Skeletal muscle tissue (tissue), 5 donors: ENCODE measurements at places on chromosomes 5 and 9. TPM values are rescaled to one million over a fixed set of nuclear protein-coding genes. Genes with fewer than 3 reads are reported as not detected.

SLCO6A1 gene
- total RNA-seq: 0.52 TPM

PTGES gene
- total RNA-seq: 12.5 TPM

NKD2 gene
- 1.6 TPM for total RNA-seq

LHX3 gene
- not detected for total RNA-seq

C9orf43 gene
- 0.52 TPM for total RNA-seq

SLC1A3 gene
- 27.1 TPM for total RNA-seq

NUTM2G gene
- total RNA-seq: not detected

HDHD3 gene
- total RNA-seq: 3.7 TPM

SUSD3 gene
- total RNA-seq: 2.6 TPM

TLR4 gene
- total RNA-seq: 8.9 TPM

CCDC192 gene
- not detected for total RNA-seq

PCDHB8 gene
- 1.6 TPM for total RNA-seq

IFNE gene
- total RNA-seq: not detected

TBCA gene
- total RNA-seq: 106 TPM

DBH gene
- total RNA-seq: not detected

PCDHGA1 gene
- 0.52 TPM for total RNA-seq

DRD1 gene
- not detected for total RNA-seq

ERMP1 gene
- 11.0 TPM for total RNA-seq

ANXA2R gene
- 1.6 TPM for total RNA-seq

XPA gene
- total RNA-seq: 8.9 TPM

FAM153A gene
- not detected for total RNA-seq

FRRS1L gene
- 1.0 TPM for total RNA-seq

UCK1 gene
- total RNA-seq: 9.4 TPM

NOXA1 gene
- total RNA-seq: 0.52 TPM

SGCD gene
- 73.6 TPM for total RNA-seq

ARSI gene
- 9.9 TPM for total RNA-seq
